ENCODE measurements at places on chromosomes 1 and 21.

DNA sequence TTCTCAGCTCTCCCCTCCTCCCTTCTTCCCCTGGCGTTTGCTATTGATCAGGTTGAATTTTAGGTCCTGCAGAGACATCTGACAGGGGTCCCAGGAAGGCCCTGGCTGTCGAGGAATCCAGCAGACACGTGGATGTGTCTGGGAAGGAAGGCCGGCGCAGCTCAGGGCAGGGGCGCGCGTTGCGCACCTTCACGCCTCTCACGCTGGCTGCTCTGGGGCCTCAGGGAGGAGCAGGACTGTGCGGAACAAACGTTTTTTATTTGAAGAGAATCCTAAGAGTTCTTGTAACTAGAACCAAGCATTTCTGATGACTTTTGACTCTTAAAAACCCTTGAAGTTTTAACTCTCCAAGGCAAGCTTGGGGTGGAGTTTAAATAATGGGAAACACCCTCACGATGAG lies 54.2 kb downstream of the SLC37A1 start:
- DNase-seq = no peak

- DNase-seq = peak; percentile 61
Measured at GRCh38 chr1:15848929-15849774, 1.6 kb downstream of the SPEN start.

DNA sequence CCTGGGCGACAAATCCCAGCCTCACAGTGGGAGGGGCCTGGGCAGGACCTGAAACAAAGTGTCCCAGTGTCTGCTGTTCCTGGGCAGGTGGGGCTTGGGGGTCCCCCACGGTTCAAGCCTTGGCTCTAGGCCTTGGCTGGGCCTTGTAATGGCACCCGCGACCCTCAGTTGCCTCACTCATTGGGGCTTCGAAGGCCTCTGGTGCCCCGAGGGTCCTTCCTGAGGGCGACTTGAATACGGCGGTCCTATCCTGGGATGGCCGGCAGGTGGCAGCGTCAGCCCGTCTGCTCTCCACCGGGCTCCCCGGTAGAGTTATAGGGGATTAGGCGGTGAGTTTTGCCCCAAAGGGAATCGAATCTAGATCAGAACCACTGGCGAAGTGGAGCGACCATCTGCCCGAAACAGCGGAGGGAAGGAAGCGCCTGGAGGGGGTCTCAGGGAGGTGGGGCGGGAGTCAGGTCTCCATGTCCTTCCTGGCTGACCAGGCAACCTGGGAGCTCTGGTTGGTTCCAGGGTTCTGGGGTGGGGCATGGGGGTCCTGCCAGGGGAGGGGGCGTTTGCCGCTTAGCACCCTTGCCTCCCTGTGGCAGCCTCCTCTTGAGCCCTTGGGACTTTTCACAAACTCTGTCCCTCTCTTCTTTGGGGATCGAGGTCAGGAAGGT lies 2.1 kb upstream of the PEX10 start:
- peak; percentile 73 for DNase-seq

DNA sequence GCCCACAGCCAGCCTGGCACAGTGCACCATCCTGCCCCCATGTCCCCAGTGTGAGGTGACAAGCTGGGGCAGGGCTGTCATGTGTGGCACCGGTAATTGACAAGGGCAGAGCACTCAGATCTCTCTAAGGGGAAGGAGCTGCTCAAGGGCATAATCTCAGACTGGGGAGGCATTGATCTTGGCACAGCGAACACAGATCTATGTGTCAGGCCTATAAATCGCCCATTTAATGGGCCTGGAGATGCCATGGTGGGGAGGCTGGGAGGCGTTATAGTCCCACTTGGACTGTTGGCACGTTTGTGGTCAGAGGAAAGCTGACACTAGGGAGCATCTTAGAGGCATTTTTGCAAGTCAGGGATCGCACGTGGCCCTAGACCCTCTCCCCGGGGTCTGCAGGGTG lies 594.1 kb downstream of the PTPRU start:
- DNase-seq = no peak

DNA sequence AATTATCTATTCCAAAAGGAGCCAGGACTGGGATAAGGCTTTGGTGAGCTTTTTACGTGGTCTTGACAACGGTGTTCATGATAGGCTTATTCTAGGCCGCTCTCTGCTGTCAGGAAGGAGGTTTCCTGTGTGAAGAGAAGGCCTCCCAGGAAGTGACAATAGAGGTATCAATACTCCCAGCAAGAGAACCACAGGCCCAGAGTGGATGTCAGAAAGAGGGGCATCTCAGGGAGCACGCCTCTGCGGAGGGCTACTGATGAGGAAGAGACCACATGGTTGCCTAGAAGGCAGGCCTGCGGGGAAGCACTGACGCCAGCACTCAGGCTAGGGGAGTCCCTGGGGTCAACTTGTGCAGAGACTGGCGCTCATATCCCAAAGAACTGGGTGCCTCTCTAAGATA lies 60.4 kb downstream of the ITPKB start:
- DNase-seq = no peak

- no peak for DNase-seq
Measured at GRCh38 chr1:43270421-43271095, 775 bp downstream of the TMEM125 start.

Measured in stimulated activated CD4-positive, alpha-beta T cell treated with anti-CD3 and anti-CD28 coated beads, Interleukin-15, amount 100 ng/mL, for 1 hour (primary cell).